ENCODE measurements at places on chromosomes 1 and 21. TPM values are rescaled to one million over a fixed set of nuclear protein-coding genes. Genes with fewer than 3 reads are reported as not detected.

The CADM3 gene
- total RNA-seq: 6.4 TPM

The COL6A1 gene
- total RNA-seq: 228 TPM

The FAM167B gene
- 10.5 TPM for total RNA-seq

The CRYAA gene
- total RNA-seq: not detected

- peak; percentile 86 for DNase-seq
Observed at GRCh38 chr1:156510709-156511108, 10.1 kb upstream of the MEF2D start.

- no peak for DNase-seq
Observed at GRCh38 chr1:46429436-46429835, 35.3 kb downstream of the FAAH start.

DNA sequence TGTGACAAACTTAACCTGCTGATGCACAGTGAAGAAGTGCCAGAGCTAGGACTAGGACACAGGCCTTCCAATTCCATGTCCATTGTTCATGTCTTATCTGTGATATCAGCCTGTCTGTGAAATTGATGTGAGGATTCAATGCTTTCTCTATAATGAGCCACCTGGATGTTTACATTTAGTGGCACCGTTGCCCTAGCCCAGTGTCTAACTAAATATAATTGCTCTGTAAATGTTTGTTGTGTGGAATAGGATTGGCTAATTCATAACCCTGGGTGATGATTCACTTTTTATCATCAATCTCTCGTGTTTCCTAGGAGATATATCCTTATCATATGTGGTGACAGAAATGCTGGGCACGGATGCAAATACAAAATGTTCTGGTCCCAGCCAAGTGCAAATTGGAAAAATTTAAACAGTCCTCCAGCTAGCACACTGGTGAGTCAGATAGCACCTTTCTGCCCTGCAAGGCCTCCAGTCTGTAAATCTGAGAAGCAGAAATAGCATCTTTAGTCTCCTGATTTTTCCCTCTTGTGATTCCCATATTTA, 46.9 kb upstream of the GNG12 start:
- DNase-seq: no peak

DNA sequence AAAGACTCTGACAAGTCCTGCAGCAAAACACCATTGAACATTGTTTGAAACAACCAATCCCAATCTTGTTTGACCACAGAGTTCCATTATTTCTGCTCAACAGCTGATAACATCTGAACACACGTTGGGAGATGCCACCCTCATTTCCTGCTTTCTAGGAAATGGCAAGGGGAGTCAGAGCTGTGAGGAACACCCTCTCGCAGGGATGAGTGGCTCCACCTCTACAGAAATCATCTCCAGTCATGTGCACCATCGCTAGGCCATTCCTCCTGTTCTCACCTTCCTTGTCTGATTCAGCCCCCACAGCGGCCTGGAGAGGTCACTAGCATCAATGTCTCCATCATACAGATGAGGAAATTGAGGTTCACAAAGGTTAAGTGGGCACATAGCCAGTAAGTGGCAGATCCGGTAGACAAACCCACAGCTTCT, 22.4 kb upstream of the RUNX3 start:
- no peak for DNase-seq

GRCh38 chr1:7371926-7372325, 399.2 kb upstream of the VAMP3 start:
- no peak for DNase-seq

DNA sequence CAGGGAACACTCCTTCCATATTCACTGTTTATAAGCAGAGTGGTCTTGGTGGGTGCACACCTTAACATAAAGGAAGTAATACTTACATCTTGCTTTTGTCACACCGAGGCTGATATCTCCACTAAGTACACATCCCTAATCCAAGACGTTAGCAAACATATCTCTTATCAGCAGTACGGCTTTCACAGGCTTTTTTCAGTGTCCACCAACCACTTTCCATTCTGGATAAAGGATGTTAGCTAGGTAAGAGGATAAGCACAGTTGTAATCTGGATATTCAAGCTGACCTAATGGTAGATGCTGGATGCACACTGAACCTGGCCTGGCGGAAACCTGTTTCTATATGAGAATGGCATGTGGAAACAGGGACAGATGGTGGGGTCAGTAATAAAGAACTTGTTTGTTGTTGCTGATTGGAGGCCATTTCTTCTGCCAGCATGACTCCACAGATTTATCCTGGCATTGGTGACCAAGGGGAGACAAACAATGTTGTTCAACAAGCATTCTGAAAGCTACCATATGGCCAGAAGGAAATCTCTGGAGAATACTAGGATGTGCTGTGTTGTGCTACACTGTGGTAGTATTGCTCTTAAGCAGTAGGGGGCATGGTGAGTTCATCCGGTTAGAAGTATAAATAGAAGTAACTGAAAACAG, 416.4 kb downstream of the PTBP2 start:
- no peak for DNase-seq

DNA sequence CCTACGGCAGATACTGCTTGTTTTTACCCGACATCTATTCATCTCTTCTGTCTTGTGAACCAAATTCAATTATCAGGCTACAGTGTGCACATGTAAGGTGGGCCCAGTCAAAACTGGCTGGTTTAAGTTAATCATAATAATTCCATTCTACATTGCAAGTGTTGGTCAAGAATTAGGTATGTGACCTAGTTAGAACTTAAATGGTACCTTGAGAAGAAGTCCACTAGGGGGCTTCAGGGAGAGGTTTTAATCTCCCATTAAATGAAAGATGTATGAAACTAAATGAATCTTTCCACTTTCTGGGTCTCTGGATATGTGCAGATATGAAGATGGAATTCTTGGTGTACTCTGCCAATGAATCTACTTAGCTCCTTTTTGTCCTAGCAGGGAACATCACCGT, 187.1 kb downstream of the CDC42BPA start:
- DNase-seq: no peak

All from Right ventricle myocardium inferior (tissue), 1 donor.